ENCODE measurements at places on chromosomes 4 and X.

DNA sequence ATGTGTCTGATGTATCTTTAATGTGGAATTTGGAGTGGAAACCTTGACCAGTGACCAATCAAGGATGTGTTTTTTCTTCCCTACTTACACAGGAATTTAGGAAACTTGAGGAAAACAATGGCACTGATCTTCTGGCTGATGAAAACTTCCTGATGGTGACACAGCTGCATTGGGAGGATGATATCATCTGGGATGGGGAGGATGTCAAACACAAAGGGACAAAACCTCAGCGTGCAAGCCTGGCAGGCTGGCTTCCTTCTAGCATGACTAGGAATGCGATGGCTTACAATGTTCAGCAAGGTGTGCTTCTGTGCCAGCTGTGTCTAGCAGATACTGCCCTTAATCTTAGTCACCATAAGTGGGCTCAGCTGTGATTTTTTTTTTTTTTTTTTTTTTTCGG lies 12.6 kb downstream of the TAF1 start:
- DNase-seq: no peak

DNA sequence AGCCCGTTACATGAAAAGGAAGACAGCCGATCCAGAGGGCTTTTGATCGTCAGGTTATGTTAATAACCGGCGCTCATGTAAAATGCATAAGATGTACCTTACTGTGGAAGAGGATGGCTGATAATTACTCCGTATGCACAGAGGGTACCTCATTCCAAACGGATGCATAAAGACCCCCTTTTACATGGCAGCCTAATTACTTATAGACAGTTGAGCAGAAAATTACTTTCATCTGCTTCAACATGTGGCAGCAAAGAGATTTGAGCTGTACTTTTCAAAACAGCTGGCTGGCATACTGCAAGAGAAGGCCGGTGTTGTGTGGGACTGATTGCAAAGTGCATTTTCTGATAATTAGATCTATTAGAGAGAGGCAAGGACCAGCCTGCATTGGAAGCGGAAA lies 103.4 kb downstream of the SHOX start:
- no peak for DNase-seq

GRCh38 chr4:142567620-142568451 lies 278.3 kb downstream of the INPP4B start:
- DNase-seq: no peak

GRCh38 chr4:112523008-112523721 lies 7.2 kb upstream of the NEUROG2 start:
- no peak for DNase-seq

DNA sequence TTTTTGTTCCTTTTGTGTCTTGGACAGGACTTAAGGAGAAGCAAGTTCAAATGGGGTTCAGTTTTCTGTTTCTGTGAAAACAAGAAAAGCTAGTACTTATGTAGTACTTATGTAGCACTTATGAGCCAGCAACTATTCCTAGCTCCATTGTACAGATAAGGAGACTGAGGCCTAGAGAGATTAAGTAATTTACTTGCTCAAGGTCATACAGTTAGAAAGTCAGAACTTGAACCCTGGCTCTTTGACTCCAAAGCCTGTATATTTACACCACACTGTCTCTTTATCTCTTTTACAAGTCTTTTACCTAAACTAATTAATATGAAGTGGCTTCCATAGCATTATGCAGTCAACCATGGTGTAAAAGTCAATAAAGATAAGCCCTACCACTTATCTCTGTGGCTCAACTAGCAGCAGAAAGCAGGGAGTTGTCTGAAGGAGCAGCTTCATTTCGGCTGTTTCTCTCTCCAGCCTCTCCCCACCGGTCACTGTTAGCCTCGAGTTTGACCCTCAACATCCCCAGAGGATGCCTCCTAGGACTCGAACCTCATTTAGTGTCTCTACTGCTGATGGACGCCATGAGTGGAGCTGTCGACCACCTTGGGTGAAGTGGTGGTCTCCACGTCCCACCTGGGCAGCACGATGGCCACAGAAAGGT lies 209.9 kb downstream of the SHROOM3 start:
- DNase-seq: no peak

DNA sequence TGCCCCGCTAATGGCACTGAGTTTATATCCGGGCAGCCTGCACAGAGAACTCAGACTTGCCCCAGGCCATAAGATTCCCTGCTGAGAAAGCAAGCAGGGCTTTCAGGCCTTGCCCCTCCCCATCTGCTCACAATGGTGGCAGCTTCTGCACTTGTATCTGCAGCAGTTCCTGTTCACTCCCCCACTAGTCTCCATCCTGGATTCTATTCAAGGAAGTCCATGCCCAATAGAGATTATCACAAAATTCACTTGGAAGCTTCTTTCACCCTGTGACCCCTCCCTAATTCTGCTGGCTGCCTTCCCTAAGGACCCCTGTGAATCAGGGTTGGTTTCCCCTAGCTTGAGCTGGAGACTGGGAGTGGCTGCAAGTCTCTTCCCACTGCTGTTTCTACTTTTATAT lies 34.5 kb upstream of the UCP1 start:
- DNase-seq: no peak

GRCh38 chr4:127846061-127846460 lies 34.6 kb upstream of the PLK4 start:
- no peak for DNase-seq

- no peak for DNase-seq
Measured at GRCh38 chr4:168141733-168142132, 49.4 kb downstream of the ANXA10 start.

GRCh38 chr4:138052806-138053632 lies 189.1 kb downstream of the SLC7A11 start:
- DNase-seq: no peak
